ENCODE measurements at places on chromosomes 12 and 14.
A peak's percentile ranks its signal among the peaks of the same experiment; 100 is the strongest.

DNA sequence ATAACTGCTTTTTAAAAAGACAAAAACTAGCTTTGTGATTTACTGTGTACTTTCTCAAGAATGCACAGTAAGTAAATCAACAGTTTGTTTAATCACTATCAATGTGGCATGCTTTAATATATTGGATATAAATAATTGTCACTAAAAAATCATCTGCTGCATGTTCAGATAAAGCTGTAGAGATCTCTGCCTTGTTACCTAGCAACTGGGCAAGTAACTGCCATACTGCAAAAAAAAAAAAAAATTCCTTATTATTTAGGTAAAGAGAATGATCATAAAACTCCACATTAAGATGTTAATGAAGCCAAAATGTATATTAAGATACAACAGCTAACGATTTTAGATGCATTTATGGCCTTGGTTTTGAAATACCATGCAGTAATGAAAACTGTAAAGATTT, 237.4 kb downstream of the APAF1 start:
- DNase-seq: no peak

GRCh38 chr12:5047094-5047493, 3.4 kb downstream of the KCNA5 start:
- no peak for DNase-seq

GRCh38 chr12:13379531-13380188, 183.1 kb downstream of the EMP1 start:
- DNase-seq: no peak

DNA sequence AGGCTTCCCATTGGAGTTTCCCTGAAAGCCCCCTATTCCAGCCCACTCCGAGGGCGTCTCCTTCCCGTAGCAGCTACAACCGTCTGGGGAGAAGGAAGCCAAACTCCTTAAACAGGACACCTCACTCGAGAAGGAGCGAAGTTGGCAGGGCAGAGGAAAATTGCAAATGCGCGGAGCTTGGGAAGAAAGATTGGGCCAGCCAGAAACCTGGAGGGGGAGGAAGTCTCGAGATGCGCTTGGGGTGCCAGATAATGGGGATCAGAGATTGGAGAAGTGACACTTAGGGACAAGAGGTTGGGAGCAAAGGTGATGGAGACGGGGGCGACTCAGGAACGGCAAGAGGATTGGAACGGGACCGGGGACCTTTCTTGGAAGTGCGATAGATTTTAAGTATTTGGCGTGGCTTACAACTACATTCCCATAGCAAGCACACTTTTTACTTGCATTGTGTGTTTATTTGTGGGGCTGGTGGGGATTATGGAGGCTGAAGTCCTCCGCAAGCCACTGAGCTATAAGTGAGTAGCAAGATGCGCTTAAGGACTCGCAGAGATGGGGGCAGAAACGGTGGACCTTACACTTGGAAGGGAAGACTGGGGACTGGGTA, 926 bp downstream of the HRK start:
- peak; percentile 33 for DNase-seq

- DNase-seq: peak; percentile 22
Measured at GRCh38 chr12:659090-659683, 4.1 kb downstream of the NINJ2 start.

GRCh38 chr14:64701660-64702059, 2.6 kb upstream of the PLEKHG3 start:
- no peak for DNase-seq

All from activated T-cell treated with anti-CD3 and anti-CD28 coated beads, Interleukin-2, amount 50 U/mL, for 24 hours (primary cell).